A549 treated with Mapracorat at 1 μM for 4 hours (cell line): ENCODE measurements at places on chromosomes 16 and 17. TPM values are rescaled to one million over a fixed set of nuclear protein-coding genes. Genes with fewer than 3 reads are reported as not detected.

The GLP2R gene
- 7.5 to 14.9 TPM (median 9.2 TPM) in 5 replicates for total RNA-seq

The CX3CL1 gene
- total RNA-seq, result 0.07 to 0.18 TPM (median 0.12 TPM) in 5 replicates

The ZNF213 gene
- total RNA-seq, result 7.4 to 12.9 TPM (median 11.6 TPM) in 5 replicates

The BMERB1 gene
- total RNA-seq, result 77.3 to 92.1 TPM (median 82.9 TPM) in 5 replicates

The CACNG5 gene
- total RNA-seq, result 0.13 TPM in 1 of 5 replicates, not detected in the others

The NDUFAB1 gene
- total RNA-seq, result 162 to 193 TPM (median 190 TPM) in 5 replicates

The ARHGDIA gene
- total RNA-seq, result 597 to 713 TPM (median 619 TPM) in 5 replicates

The XAF1 gene
- total RNA-seq, result 0.10 TPM in 1 of 5 replicates, not detected in the others

The SLC5A11 gene
- total RNA-seq, result 0.24 to 0.51 TPM (median 0.39 TPM) in 5 replicates

The SLC47A2 gene
- 0.08 to 0.23 TPM (median 0.13 TPM) in 4 of 5 replicates, not detected in the other for total RNA-seq

The CCL22 gene
- total RNA-seq, result 0.05 to 0.07 TPM (median 0.07 TPM) in 4 of 5 replicates, not detected in the other

The KCNH4 gene
- total RNA-seq, result 0.28 to 0.48 TPM (median 0.41 TPM) in 5 replicates
